ENCODE measurements at places on chromosomes 11 and 22.

DNA sequence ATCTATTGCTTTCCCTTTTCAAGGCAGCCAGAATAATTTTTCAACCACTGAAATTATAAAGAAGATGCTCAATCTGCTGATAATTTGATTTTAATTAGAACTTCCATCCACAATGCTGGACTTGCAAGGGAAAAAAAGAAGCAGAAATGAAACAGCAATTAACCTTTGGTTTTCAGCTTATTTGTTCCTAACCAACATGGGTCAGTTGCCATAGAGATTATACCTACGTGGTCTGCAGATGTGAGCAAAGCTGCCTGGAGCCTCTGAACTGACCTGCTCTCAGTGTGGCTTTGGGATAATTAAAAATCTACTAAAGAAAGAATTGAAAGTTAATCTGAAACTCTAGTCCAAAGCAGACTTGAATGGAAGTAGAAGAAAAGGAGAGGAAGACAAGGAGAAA lies 195.7 kb upstream of the API5 start:
- no peak for DNase-seq

DNA sequence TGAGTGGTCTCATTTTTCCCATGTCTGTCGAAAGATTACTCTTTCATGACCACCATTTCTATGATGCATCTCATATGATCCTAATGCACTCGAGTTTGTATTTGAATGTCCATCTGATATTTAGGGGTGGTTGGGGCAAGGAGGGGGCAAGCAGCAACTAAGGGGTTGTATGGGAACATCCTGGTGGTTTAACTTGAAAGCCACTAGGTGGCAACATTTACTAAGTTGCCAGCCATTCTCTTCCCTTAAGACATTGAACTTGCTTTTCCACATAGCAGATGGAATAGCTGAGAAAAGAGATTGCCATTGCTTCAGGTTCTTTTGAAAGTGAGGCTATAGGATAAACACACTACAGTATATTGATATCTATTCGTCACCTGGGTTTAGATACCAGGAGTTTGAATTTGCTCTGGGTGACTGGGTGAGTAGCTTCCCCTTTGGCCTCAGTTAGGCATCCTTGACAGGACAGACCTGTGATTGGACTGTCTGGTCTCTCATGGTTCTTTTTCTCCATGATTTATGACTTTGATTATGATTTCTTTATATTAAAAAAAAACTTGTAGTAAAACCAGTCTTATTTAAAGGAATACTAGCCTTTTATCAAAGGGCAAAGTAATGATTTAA lies 32.4 kb downstream of the NF2 start:
- DNase-seq = no peak

GRCh38 chr11:65891219-65892136 lies 1.0 kb downstream of the CCDC85B start:
- DNase-seq = no peak

GRCh38 chr11:95884376-95884775 lies 39.5 kb downstream of the MTMR2 start:
- DNase-seq = no peak

GRCh38 chr11:87447606-87448005 lies 409.9 kb downstream of the TMEM135 start:
- DNase-seq = no peak

DNA sequence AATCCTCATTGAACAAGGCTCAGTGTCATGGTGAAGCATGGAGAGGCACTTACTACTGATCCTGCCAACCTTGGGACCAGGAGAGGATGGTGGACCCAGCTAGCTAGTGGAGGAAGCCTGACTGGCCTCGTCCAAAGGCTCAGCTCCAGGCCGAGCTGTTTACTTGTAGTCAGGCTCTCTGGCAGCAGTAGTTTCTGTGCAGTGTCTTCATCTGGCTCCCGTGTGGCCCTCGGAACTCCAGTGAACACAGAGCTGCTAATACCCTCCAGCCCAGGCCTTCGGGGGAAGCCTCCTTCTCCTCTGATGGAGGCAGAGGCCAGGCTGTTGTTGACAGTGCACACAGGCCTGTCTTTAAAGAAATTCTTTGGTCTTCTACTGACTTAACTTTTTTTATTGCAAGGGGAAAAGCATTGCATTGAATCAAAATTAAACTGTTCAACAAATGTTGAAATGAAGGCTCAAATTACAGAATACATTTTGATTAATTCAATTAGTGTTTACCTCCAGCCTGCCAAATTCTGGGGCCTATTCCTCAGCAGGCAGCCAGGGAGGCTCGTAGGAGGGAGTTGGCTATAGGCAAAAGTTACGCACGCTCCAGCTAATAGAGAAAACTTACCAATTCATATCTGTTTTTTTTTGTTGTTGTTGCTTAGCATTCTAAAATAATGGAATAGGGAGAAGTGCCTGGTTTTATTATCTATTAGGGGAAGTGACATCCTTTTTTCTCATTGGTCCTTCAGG lies 18.8 kb downstream of the PPFIBP2 start:
- DNase-seq = no peak

- no peak for DNase-seq
These were observed 56.3 kb upstream of the PDE3B start for GRCh38 chr11:14587258-14587657.

- DNase-seq = no peak
These were observed 953 bp upstream of the PACS1 start for GRCh38 chr11:66068923-66069714.

GRCh38 chr22:50734986-50735738 lies 2.8 kb upstream of the ACR start:
- DNase-seq = no peak

DNA sequence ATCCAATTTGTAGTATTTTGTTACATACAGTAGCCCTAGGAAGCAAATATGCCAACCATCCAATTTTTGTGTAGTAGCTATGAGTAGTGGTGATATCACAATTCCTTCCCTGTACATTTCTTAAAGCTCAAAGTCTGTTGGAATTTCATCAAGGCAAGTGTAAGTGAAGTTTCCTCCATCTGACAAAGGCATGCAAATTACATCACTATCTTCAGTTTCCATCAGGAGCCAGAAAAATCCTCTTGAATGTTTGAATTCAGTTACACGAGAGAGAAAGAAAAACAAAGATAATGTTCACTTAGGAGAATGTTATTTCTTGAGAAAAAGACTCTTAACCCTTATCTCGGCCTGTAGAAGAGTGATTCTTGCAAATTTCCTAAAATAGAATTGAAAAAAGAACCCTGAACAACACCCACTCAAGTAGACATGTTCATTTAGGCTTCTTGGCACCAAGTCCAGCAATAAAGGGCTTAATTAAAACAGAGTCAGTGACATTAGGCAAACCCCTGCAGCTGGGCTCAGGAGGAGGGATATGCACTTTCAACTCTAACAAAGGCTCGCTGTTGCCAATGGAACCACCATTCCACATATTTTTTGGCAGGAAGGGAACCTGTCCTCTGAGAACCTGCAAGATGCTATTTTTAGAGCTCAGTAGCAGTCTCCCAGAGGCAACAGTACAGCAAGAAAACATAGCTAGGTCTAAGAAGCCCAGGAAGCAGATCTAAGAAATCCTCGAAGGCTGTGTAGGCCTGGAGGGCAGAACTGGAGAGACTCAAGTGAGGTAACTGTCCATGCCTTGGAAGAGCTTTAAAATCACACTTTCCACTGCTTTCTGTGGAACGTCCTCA lies 144.6 kb downstream of the CCDC81 start:
- DNase-seq = no peak

DNA sequence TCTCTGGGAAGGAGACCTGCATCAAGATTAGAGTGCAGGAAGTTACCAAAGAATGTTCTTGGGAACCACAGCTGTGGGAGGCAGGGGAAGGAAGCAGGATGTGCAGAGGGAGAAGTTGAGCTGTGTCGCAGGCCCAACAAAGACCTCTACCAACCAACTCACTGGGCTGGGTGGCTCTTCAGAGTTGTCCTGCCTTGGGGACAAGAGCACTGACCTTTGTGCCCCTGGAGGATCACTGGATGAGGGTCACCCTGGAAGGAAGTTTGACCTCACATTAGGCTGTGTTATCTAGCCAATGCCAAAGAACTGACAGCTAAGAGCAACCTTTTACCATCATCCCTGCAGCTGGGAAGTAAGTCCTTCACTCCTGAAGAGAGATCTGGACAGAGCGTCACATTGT lies 130.6 kb downstream of the RRAS2 start:
- no peak for DNase-seq

DNA sequence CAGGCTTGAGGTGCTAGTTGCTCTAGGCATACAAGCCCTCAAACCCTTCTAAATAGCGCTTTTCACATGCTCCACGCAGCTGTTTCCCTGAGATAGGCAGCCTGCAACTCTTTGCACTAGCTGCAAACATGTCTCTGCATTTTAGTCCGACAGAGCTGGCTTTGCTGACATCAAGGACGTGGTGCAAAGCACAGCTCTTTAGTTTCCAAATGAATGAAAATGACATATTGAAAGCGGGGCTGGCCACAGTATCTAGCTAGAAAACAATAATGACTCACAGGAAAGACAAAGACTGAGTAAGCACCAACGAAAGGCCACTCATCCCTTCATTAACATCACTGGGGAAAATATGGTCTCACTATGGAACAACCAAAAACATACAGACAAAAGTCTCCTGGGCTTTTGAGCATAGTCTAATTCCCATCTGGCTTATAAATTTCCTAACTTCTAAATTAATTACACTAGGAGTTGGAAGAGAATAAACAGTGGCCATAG lies 15.3 kb upstream of the ZC3H12C start:
- no peak for DNase-seq

- no peak for DNase-seq
These were observed 419.2 kb downstream of the TENM4 start for GRCh38 chr11:79021601-79022000.

- no peak for DNase-seq
These were observed 10.5 kb downstream of the OR51M1 start for GRCh38 chr11:5394091-5394490.

DNA sequence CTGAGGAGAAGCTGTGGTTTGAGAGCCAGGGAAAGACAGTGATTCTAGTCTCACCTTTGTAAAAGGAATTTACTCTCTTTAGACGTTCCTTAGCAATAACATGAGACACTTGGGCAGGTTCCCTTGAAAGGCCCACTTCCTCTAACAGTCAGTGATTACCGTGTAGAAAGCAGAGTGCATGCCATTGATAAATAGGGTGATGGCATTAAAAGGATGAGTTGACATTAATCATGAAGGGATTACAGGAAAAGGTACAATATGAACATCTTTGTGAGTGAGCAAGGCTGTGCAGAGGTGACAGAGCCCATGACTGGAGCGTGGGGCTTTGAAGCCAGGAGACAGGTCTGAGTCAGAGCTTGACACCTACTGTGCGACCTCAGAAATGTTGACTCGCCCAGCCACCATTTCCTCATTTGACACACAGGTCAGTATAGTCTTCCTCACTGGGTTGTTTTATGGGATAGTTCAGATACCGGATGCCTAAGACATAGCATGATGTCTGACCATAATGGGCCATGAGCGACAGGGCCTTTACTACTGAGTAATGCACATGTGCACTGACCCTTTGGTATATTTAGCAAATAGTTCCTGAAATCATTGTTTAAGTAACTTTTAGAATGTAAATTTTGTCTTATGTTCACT lies 341.7 kb upstream of the MTNR1B start:
- no peak for DNase-seq

DNA sequence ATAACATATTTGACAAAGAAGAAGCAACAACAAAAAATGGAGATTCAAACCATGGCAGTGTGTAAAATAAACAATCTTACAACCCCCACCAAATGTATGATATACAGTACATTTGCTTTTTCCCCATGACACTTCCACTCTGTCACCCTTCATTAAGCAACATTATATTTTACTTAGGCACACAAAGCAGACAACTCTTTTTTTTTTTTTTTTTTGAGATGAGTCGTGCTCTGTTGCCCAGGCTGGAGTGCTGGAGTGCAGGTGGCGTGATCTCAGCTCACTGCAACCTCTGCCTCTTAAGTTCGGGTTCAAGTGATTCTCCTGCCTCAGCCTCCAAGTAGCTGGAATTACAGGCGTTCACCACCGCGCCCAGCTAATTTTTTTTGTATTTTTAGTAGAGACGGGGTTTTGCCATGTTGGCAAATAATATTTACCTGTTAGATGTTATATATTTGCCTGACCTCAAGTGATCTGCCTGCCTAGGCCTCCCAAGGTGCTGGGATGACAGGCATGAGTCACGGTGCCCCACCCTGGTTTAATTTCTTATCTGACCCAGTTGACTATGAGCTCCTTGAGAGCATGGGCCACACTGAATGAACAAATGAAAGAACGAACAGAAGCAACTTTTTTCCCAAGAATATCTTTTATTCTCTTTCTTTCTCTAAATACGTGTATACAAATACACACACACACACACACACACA lies 5.5 kb upstream of the PCF11 start:
- no peak for DNase-seq

DNA sequence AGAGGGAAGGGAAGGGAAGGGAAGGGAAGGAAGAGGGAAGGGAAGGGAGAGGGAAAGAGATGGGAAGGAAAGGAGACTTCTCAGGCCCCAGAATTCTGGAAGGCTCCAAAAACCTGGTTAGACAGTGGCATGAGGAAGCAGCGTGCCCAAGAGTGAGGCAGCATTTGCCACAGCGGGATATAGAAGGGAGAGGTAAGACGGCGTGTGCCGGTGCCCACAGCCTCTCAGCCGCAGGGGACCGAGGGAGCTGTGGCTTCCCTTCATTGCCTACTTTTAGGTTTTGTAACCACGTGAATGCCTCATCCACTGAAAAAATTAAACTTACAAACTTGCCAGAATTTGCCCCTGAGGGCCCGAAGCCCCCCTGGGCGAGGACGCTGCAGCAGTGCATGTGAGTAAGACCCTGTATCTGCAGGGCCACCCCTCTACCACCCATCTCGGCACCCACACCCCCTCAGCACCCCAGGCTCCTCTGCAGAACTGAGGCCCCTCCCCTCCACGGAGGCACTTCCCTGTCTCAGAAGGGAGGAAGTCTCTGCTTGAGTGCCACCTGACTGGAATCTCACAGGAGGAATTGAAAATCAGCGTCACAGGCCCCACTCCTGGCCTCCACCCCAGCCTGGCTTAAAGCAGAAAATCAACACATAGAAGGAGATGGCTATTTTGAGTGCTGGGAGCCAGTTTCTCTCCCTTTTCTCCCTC lies 58.1 kb downstream of the LINC01488 start:
- no peak for DNase-seq

GRCh38 chr11:111604392-111605009 lies 2.3 kb downstream of the SIK2 start:
- no peak for DNase-seq

DNA sequence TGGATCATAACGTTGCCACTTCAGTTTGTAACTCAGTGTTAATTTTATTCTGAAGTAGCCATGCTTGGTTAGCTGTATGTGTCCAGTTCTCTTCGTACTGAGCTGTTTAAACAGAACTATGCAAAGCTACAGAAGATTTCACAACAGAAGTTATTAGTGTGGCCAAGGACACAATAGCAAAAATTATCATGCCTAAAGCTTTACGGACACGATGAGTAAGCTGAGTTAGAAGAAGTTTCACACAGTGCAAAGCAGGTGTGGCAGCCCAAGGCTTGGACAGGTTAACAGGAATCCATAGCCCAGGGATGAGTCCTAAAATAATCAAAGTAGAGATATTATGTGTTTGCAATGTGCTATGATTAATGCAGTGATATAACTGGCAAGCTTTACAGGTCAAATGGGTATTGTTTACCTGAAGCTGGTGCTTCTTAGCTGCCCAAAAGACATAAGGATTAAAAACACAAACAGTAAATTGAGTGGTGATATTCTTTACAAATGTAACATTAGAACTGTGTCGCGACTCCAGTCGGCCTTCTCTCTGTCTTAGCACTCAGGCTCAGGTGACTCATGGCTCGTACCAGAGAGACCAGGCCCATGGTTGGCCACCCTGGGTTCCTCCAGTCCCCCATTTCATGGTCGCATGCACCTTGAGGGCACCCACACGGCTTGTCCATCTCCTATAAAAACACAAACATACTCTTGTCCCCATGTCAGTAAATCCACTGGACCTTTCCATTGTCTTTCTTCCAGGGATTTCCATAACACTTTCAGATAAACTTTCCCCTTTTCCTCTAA lies 35.5 kb upstream of the NCAM1 start:
- DNase-seq = no peak
